ENCODE measurements at places on chromosomes 12 and 14. TPM values are rescaled to one million over a fixed set of nuclear protein-coding genes. Genes with fewer than 3 reads are reported as not detected.

The OASL gene
- polyA plus RNA-seq: 0.09 TPM

- DNase-seq: no peak
These were observed 111.2 kb downstream of the LGMN start for GRCh38 chr14:92637228-92637627.

GRCh38 chr14:23638414-23639047 is 2.4 kb downstream of the DHRS2 start:
- DNase-seq: peak; percentile 86

DNA sequence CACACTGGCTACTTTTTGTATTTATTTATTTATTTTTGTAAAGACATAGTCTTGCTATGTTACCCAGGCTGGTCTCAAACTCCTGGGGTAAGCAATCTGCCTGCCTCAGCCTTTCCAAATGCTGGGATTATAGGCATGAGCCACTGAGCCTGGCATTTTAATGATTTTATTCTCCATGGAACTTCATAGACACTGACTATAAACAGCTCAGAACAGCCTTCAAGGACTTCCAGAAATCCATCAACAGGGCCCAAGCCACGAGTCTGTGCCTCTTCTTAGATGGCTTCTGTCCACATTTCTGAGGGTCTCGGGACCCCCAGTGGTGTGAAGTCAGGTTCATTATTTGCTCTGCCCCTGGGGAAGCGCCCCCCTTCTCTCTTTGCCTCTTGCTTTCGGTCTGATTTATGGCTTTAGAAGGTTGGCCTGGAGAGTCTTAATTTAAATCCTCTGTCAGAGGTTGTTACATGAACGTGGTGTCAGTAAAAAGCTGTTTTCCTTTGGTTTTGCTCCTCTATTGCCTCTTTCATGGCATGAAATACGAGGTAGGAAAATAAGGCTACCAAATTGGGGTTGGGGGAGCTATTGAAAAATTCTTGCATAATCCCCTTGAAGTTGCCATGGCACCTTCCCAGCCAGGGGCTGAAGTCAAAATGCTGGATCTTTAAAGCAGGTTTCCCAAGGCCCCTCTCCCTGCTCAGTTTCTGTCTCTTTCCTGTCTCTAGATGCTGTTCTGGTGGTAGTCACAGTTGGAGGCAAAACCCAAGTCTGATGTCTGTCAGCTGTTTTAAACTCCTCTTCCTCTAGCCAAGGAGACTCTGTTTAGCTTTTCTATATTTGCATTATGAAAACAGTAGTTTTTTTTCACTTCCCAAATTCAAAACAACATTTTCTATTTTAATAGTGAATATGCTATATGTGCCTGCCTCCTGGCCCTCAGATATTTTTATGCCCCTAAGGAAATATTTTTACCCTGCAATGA is 129.4 kb downstream of the SMOC1 start:
- DNase-seq: no peak

The USP44 gene
- 0.04 TPM for polyA plus RNA-seq

DNA sequence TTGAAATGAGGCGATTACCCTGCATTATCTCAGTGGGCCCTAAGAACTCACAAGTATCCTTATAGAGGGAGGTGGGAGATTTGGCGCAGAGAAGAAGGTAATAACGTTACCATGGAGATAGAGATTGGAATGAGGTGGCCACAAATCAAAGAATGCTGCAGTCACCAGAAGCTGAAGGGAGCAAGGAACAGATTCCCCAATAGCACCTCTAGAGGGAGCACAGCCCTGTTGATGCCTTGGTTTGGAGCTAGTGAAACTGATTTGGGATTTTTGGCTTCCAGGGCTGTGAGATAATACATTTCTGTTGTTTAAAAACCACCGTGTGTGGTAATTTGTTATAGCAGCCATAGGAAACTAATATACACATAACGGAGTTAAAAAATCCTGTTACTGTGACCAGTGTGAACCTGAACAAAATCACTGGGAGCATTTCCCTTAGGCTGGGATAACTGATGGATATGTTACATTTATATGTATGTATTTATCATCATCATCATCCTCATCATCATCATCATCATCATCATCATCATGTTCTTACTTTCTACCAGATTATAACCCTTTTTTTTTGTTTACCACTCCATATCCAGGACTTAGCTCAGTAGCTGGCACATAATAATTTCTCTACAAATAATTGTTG is 100.3 kb downstream of the LIN7A start:
- DNase-seq: peak; percentile 61

DNA sequence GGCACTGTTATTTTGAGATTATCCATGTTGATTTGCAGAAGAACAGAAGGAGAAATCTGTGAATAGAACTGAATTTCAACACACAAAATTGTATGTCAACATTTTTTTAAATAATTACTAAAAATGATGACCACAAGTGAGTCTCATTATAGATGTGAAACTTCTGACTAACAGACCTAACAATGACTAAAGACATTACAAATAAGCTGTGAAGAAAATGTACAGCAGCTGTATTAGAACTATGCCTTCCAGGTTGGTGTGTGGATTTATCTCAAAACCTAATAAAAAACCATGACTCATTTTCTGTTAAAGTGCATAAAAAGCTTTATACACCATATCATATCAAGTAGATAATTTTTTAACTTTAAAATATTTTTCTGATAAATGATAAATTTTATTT is 22.5 kb upstream of the FOXG1 start:
- no peak for DNase-seq

DNA sequence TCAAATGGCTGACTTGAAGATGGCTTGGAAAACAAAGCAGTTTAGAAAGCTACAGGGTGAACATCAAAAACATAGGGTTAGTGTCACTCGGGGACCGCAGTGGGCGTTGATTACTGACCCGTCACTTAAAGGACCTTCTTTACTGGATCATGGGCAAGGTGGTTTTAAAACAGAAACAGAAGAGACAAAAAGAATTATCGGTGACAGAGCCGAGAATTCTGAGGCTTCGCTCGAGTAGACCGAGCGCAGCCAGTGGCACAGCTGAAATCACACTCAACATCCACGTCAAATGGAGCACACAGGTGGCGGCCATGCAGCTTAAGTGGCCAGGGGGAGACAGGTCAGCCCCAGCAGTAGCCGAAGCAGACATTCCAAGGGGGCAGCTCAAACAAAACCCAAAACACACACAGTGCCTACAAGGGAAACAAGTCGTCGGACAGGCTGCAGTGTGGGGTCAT is 17.3 kb downstream of the SNRNP35 start:
- DNase-seq: no peak

GRCh38 chr14:61498303-61498702 is 176.9 kb downstream of the PRKCH start:
- DNase-seq: no peak

The APOLD1 gene
- polyA plus RNA-seq: 0.84 TPM

DNA sequence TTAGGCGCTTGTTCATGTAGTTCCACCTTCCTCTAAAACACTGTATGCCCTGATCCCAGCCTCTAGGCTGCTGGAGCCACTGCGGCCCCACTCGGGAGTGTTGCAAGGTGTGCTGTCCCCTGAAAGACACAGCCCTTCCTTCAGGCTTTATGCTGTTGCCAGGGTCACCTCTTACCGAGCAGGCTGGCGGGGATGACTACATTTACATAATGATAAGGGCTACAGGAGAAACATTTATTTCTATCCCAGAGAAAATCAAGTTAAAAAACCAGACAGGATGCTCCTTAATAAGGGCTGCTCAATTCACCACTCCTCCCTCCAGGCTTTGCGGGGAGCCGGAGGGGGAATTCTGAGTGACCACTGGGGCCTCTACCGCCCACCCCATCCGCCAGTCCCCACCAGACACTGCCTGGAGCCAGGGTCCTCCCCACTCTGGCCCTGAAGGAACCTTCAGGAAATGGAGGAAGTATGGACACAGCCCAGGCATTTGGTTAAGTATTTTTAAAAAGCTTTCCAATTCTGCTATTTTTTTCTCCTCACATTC is 200.6 kb downstream of the TTC7B start:
- no peak for DNase-seq

GRCh38 chr14:33682760-33683159 is 268.1 kb downstream of the EGLN3 start:
- no peak for DNase-seq

DNA sequence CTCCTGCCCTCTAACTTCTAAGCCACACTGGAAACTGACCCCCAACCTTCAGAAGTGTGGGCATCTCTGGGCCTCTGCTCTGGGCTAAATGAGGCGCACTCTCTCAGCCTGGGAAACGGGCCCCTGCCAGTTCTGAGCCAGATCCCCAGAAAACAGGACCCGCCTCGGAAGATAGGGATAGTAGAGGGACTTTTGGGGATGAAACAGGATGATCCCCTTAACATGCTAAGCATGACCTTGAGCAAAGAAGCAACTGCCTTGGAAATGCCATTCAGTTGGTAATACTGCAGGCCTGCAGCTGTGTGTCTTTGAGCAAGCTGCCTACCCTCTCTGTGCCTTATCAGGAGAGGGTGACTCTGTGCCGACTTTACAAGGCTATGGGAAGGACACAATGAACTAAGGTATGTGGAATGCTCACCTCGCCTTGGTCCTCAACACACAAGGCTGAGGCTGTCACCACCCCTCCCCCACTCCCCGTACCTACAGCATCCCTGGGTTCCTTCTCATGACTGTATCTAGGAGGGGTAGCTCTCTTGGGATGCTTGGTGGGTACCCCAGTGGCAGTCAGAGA is 54.0 kb downstream of the NCOR2 start:
- DNase-seq: no peak

- DNase-seq: no peak
These were observed 18.7 kb upstream of the KIF26A start for GRCh38 chr14:104119488-104120251.

The LLPH gene
- polyA plus RNA-seq: 4.2 TPM

DNA sequence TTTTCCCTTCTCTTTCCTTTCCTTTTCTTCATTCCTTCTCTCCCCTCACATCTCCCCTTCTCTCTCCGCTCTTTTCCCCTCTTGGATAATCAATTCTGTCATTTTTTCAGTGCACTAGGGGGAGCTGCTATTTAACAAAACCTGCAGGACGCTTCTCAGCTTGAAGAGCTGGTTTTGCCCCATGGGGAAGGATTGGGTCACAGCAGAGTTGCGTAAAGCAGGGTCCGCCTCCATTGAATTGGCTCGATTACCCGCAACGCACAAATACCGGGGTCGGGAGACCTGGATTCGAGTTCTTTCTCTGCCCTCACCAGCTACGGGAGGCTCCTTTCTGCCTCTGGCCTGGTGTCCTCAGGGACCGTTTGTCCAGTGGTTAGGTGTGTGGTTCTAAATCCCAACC is 42.1 kb upstream of the CHGA start:
- DNase-seq: peak; percentile 62

The RNU4-1 gene
- not detected for polyA plus RNA-seq

The C1QL4 gene
- 0.03 TPM for polyA plus RNA-seq

DNA sequence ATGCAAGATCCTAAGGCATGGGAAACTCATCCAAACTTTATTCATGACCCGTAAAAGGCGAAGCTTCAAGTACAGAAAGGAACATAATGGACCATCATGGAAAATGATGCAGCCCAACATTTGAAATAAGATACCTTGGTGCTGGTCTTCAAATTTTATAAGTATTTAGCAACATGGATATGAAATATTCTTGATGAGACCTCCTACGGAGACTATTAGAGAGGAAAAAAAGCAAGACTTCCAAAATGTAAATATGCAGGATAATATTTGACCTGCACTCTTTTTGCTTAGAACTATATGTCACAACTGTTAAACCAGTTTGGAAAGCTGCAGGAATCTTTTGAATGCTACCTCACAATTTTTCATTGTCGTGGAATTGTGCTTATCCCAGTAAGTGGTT is 168.8 kb upstream of the ARID2 start:
- DNase-seq: no peak

- DNase-seq: no peak
These were observed 2.7 kb downstream of the SSH1 start for GRCh38 chr12:108854451-108855283.

GRCh38 chr14:69999261-69999674 is 120.1 kb downstream of the SMOC1 start:
- DNase-seq: no peak

GRCh38 chr14:74902941-74903705 is 19.9 kb downstream of the RPS6KL1 start:
- no peak for DNase-seq

The HIGD1C gene
- not detected for polyA plus RNA-seq

GRCh38 chr12:49537752-49538509 is 899 bp upstream of the KCNH3 start:
- DNase-seq: no peak

DNA sequence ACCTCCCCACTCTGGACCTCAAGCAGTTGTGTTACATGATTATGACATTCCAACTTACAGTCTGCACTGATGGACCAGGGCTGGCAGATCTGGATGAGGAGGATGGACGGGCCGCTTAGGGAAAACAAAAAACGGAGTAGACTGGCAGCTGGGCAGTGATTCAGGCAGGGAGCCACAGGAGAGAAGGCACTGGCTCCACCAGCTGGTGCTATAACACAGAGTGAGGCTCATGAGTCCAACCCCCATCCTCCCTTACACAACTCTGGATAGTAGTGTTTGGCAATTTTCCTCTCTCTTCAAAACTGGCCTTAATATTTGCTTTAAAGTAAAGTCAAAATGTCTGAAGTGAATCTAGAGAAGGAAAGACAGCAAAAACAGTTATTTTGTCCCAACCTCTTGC is 9.7 kb upstream of the RIC8B start:
- no peak for DNase-seq

GRCh38 chr12:14113031-14113430 is 131.6 kb upstream of the GRIN2B start:
- DNase-seq: no peak

The HPD gene
- 195 TPM for polyA plus RNA-seq

- DNase-seq: no peak
These were observed 122.5 kb downstream of the ETV6 start for GRCh38 chr12:11771895-11772502.

DNA sequence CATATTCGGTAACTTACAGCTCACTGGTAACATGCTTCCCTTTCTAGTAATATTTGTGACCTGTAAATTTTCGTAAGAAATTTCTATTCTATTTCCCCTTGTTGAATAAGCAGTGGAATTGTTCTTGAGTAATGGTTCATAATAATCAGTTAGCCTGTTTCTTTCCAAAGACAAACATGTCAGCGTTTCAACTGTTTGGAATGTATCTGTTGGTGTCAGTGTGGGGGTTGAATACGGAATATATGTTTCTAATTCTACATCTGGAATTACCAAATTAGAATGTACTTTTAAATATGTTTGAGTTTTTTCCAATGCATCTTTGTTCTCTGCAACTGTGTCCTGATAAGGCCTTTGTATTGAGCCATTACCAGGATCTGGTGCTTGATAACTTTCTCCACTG is 2.0 kb downstream of the BBS10 start:
- no peak for DNase-seq

DNA sequence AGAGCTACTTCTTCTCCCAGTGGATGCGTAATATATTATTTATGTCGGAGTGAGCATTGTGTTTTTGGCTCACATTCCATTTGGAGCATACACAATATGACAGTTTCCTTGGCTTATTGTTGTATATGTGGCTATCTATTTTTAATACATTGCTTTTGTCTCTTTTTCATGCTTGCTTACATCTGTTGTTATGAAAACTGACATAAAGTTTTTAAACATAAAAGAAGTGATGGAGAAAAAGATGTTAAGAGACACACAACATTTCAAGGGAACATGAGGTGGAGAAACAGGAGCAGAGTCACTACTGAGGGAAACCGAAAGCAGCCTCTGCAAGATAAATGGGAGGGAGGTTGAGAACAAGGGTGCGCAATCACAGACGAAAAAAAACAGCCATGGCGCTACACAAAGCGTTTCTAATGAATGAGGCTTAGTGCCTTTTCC is 228.4 kb upstream of the NPAS3 start:
- no peak for DNase-seq

Data from HepG2 (cell line).